IPS-NIHi11 (cell line): ENCODE measurements at places on chromosomes 12 and 14.

DNA sequence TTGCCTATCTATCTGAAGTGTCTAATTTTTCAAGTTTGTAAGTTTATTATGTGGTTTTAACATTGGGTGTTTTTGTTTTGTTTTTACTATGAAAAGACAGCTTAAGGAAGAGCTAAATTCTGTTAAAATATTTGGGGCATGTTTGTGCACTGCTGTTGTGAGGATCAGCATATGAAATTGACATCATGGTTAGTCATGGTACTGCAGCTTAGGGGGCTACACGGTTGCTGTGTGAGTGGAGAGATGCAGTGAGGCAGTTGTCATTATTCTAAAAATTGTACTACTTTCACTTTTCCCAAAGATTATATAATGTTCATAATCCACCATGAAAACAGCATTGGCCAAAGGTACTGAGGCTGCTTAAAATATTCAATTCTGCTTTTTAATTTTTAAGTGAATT lies 49.0 kb downstream of the ZC3H14 start:
- DNase-seq = no peak

GRCh38 chr12:64568298-64568697 lies 42.0 kb upstream of the RASSF3 start:
- no peak for DNase-seq

DNA sequence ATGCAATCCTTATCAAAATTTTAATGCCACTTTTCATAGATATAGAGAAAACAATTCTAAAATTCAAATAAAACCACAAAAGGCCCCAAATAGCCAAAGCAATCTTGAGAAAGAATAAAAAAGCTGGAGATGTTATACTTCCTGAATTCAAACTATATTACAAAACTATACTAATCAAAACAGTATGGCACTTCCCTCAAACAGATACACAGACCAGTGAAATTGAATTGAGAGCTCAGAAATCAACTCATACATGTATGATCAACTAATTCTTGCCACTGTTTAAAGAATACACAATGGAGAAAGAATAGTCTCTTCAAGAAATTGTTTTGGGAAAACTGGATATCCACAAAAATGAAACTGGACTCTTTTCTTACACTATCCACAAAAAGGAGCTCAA lies 55.4 kb downstream of the FOXG1 start:
- no peak for DNase-seq

- peak; percentile 27 for DNase-seq
Observed at GRCh38 chr12:107319533-107320032, 226.2 kb upstream of the CRY1 start.

DNA sequence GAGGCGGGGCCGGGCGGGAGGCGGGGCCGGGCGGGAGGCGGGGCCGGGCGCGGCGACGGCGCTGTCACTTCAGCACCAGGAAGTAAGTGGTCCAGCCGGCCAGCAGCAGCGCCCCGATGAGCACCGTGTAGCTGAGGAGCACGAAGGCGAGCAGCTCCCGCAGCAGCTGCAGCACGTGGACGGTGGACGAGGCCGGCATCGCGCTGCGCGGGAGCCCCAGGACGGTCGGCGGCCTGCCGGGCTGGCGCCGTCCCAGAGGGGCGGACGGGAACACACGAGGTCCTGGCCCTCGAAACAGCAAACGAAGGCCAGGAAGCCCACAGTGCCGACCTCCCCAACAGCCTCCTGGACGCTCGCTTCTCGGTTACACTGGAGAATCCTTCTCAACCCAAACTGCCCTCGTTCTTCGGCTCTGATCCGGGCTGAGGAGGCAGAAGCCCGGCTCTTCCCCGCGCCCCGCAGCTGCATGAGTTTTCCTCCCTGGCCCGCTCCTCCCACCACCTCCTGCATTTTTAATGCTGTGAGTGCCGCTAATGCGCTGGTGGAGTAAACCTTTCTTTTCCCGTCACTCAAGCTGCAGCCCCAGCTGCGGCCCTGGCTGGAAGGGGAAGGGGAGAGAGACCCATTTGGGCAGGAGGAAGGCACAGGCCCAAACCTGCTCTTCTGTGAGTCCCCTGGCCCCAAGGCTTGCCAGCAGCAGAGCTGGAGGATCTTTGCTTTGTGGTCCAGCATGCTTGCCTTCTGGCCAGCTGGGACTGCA lies 694 bp upstream of the DIABLO start:
- DNase-seq = peak; percentile 94
